ENCODE measurements at places on chromosomes 5 and 9. TPM values are rescaled to one million over a fixed set of nuclear protein-coding genes. Genes with fewer than 3 reads are reported as not detected.

The ST8SIA4 gene
- 0.85 TPM for total RNA-seq

The VAV2 gene
- 7.3 TPM for total RNA-seq

The AK8 gene
- total RNA-seq, result 0.82 TPM

The PMPCA gene
- total RNA-seq, result 47.2 TPM

The TRIP13 gene
- total RNA-seq, result 2.0 TPM

The WDR70 gene
- 16.6 TPM for total RNA-seq

The DBH gene
- not detected for total RNA-seq

The ZFP37 gene
- 0.58 TPM for total RNA-seq

The NR6A1 gene
- 0.23 TPM for total RNA-seq
